CD8-positive, alpha-beta memory T cell (primary cell): ENCODE measurements at places on chromosomes 7 and 10. TPM values are rescaled to one million over a fixed set of nuclear protein-coding genes. Genes with fewer than 3 reads are reported as not detected.

DNA sequence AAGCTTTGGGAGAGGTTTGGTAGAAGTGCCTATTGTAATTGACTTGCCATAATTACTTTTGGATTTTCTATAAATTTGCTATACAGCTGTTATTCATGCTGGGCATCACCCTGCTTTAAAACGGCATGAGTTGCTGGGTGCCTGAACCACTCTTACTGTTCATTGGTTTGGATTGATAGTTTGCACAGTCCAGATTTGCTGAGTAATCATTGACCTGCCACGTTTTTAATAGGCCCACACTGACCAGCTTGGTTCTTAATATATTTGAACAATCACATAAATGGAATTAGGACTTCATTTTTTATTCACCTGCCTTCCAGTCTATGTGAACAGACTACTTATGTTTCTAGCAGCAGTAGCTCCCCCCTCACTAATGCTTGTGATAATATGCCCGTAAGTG lies 630.8 kb downstream of the SDK1 start:
- no peaks in the 10 kb centered on the region for H3K4me1 ChIP-seq
- DNase-seq, result no peak
- H3K27ac ChIP-seq, result no peak overlapping the region
- H3K27me3 ChIP-seq, result no peaks in the 10 kb centered on the region

- H3K36me3 ChIP-seq, result no peaks in the 10 kb centered on the region
- H3K27me3 ChIP-seq, result no peaks in the 10 kb centered on the region
- peak overlapping the region; percentile 35 for H3K4me3 ChIP-seq
- H3K27ac ChIP-seq, result peak overlapping the region; percentile 49
- DNase-seq, result peak; percentile 60
Observed at GRCh38 chr10:80498833-80499741, 38.6 kb upstream of the SH2D4B start.

DNA sequence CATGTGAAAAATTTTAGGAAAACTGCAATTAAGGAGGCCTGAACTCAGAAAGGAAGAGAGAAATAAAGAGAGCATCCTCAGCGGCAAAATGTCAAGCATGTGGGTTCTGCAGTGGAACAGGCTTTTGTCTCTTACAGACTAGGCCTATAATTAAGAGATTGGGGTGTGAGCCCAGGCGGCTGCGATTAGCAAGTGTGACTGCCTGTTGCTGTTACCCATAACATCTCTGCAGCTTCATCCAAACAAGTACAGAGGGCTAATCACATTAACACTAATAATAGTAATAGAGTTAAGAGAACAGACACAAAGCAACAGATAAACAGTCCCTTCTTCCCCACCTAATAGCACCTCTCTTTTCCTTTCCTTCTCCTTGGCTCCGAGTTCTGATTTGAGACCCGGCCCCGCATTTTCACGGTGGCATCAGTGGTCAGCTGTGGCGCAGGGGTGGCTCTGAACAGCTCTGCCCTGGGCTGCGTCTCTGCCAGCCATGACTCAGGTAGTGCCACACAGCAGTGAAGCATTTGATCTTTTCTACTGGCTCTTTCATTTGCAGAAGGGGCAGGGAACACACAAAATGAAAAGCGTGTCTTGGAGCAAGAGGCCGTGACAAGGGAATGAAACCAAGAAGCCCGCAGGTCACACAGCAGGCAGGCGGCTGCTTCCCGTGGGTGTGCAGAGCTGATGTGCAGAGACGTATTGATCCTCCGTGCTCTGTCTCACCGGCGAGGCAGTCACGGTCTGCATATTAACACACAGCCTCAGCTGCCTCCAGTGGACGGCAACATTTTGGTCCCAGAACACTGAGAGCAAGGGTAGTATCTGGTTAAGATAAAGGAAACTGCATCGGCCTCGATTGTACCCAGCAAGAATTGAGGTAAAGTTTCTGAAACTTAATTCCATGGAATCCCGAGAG lies 103.1 kb downstream of the KLF6 start:
- H3K4me3 ChIP-seq, result no peak overlapping the region
- no peak for DNase-seq
- no peaks in the 10 kb centered on the region for H3K4me1 ChIP-seq
- H3K27me3 ChIP-seq, result no peaks in the 10 kb centered on the region
- H3K36me3 ChIP-seq, result no peaks in the 10 kb centered on the region
- H3K27ac ChIP-seq, result no peak overlapping the region

GRCh38 chr7:76165106-76165972 lies 36.4 kb upstream of the SRRM3 start:
- no peak for DNase-seq
- H3K4me3 ChIP-seq, result no peak overlapping the region
- peaks cover 5% of the 10 kb centered on the region for H3K4me1 ChIP-seq
- H3K36me3 ChIP-seq, result no peaks in the 10 kb centered on the region
- H3K27me3 ChIP-seq, result no peaks in the 10 kb centered on the region

GRCh38 chr10:35928748-35929147 lies 286.7 kb upstream of the FZD8 start:
- no peak overlapping the region for H3K27ac ChIP-seq
- H3K4me3 ChIP-seq, result no peak overlapping the region
- no peaks in the 10 kb centered on the region for H3K36me3 ChIP-seq

CD36 gene
- total RNA-seq, result 4.6 TPM

SNCG gene
- not detected for total RNA-seq

FANK1 gene
- total RNA-seq, result 0.66 TPM

GRCh38 chr7:137080516-137081203 lies 212.2 kb downstream of the CHRM2 start:
- H3K36me3 ChIP-seq, result no peaks in the 10 kb centered on the region
- H3K27me3 ChIP-seq, result no peaks in the 10 kb centered on the region
- DNase-seq, result no peak

ASZ1 gene
- not detected for total RNA-seq

DNA sequence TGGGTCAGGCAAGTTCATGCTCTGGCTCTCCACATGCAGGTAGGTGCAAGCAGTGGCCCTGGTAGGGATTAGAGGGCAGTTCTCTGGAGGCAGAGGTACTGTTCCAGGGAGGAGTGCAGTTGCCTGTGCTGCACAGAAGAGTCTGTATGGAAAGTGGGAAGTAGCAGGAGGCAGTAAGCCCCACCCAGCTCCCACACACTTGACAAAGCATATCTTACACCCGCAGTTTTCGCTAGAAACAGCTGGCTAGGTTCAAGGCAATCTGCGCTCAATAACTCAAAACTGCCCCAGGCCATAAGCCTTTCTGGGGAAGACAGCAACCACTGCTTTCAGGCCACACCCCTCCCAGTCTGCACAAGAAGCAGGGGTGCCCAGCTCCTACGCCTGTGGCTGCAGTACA lies 33.1 kb upstream of the ARMC3 start:
- no peaks in the 10 kb centered on the region for H3K27me3 ChIP-seq
- H3K4me1 ChIP-seq, result no peaks in the 10 kb centered on the region
- DNase-seq, result no peak
- H3K4me3 ChIP-seq, result no peak overlapping the region
- H3K27ac ChIP-seq, result no peak overlapping the region

- H3K36me3 ChIP-seq, result no peaks in the 10 kb centered on the region
- DNase-seq, result no peak
- no peaks in the 10 kb centered on the region for H3K27me3 ChIP-seq
- no peak overlapping the region for H3K27ac ChIP-seq
- H3K4me3 ChIP-seq, result no peak overlapping the region
- H3K4me1 ChIP-seq, result no peaks in the 10 kb centered on the region
Observed at GRCh38 chr10:71658467-71658745, 61.2 kb downstream of the C10orf105 start.

GRCh38 chr7:79507131-79507530 lies 53.7 kb upstream of the MAGI2 start:
- no peaks in the 10 kb centered on the region for H3K36me3 ChIP-seq
- H3K27ac ChIP-seq, result no peak overlapping the region
- no peak overlapping the region for H3K4me3 ChIP-seq
- H3K4me1 ChIP-seq, result no peaks in the 10 kb centered on the region
- no peak for DNase-seq
- no peaks in the 10 kb centered on the region for H3K27me3 ChIP-seq

- DNase-seq, result no peak
- peaks cover 12% of the 10 kb centered on the region for H3K36me3 ChIP-seq
- H3K4me1 ChIP-seq, result peaks cover 12% of the 10 kb centered on the region
Observed at GRCh38 chr7:77239471-77239870, 39.9 kb upstream of the FGL2 start.

DNA sequence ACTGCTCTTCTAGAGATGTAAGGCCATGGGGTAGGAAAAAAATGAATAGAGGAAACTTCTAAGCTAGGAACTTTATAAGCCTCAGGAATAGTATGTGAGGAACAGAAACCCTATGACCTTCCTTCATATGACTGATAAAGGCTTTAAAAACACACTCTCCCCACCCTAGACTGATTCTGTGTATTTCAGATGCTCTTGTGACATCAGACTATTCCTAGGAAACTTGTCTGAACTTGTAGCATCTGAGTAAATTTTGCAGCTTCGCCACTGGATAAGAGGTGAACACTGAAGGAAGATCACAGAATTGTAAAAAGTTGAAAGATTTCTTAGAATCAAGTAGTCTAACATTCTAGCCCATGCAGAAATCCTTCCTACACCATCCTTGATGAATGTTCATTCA lies 31.0 kb upstream of the CBLL1 start:
- no peak overlapping the region for H3K27ac ChIP-seq
- H3K36me3 ChIP-seq, result no peaks in the 10 kb centered on the region
- DNase-seq, result no peak

SLC18A3 gene
- total RNA-seq, result not detected

ELN gene
- total RNA-seq, result not detected

DNA sequence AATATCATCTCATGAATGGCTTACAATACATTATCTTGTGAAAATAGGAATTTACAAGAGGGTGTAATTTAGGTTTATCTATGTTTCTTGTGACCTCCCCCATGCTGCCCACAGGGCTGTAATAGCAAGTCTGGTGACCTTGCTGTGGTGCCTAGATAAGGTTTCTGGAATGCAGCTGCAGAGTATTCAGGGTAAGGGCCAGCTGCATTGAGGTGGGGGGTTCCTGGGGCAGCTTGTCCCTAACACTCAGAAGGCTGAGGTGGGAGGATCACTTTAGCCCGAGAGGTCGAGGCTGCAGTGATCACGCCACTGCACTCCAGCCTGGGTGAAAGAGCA lies 5.3 kb upstream of the DHTKD1 start:
- no peak overlapping the region for H3K27ac ChIP-seq
- DNase-seq, result no peak
- no peaks in the 10 kb centered on the region for H3K36me3 ChIP-seq
- H3K27me3 ChIP-seq, result no peaks in the 10 kb centered on the region
- no peaks in the 10 kb centered on the region for H3K4me1 ChIP-seq

ZSWIM8 gene
- total RNA-seq, result 54.3 TPM

DNA sequence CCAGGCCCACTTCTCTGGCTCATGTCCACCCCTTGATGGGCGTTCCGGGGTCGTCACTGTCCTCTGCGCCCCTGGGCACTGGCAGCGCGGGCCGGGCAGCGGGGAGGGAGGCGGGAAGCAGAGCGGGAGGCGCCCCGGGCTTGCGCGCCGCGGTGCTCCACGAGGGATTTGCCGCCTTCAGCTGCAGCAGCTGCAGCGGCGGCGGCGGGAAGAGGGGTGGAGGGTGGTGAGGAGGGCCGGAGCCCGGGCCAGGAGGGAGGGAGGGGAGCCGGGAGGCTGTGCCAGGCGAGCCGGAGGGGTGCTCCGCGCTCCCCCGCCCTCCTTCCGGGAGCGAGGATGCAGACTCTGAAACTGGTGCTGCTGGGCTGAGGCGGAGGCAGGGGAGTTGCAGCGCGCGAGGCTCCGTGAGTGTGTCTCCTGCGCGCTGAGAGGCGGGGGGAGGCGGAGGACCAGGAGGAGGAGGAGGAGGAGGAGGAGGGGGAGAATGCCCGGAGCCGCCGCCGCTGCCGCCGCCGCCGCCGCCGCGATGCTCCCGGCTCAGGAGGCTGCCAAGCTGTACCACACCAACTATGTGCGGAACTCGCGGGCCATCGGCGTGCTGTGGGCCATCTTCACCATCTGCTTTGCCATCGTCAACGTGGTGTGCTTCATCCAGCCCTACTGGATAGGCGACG lies at the start of gene LHFPL3:
LHFPL3 (plus strand) TSS at position 308 of the 674 bp plus-strand sequence.
- H3K4me1 ChIP-seq, result no peaks in the 10 kb centered on the region
- peaks cover 3% of the 10 kb centered on the region for H3K27me3 ChIP-seq
- no peaks in the 10 kb centered on the region for H3K36me3 ChIP-seq
- no peak within 1 kb of the TSS for H3K27ac ChIP-seq
- DNase-seq, result no peak

CALML5 gene
- not detected for total RNA-seq

ST8SIA6 gene
- total RNA-seq, result not detected

GRCh38 chr7:143884969-143885559 lies 16.9 kb downstream of the TCAF1 start:
- H3K27ac ChIP-seq, result no peak overlapping the region
- H3K36me3 ChIP-seq, result no peaks in the 10 kb centered on the region
- peaks cover 5% of the 10 kb centered on the region for H3K27me3 ChIP-seq
- no peaks in the 10 kb centered on the region for H3K4me1 ChIP-seq
- DNase-seq, result no peak
- no peak overlapping the region for H3K4me3 ChIP-seq

FEZF1 gene
- not detected for total RNA-seq

TRPV5 gene
- not detected for total RNA-seq

DNAJB6 gene
- total RNA-seq, result 124 TPM

BZW2 gene
- 136 TPM for total RNA-seq

GRCh38 chr10:4372601-4373000 lies 453.4 kb upstream of the AKR1E2 start:
- no peaks in the 10 kb centered on the region for H3K36me3 ChIP-seq
- DNase-seq, result no peak
- no peak overlapping the region for H3K27ac ChIP-seq
- H3K4me3 ChIP-seq, result no peak overlapping the region
- H3K4me1 ChIP-seq, result no peaks in the 10 kb centered on the region

DNA sequence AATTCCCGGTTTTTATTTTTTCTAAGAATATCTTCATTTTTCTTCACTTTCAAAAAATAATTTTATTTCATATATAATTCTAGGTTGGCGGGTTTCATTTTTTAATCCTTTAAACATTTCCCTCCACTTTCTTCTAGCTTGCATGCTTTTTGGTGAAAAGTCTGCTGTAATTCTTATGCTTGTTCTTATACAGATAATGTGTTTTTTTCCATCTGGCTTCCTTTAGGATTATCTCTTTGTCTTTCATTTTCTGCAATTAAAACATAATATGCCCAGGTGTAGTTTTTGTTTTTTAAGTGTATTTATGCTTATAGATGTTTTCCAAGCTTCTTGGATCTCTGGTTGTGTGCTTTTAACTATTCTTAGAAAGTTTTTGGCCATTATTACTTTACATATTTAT lies 341.3 kb upstream of the SEMA3C start:
- H3K36me3 ChIP-seq, result no peaks in the 10 kb centered on the region
- no peak for DNase-seq
- no peak overlapping the region for H3K27ac ChIP-seq
- H3K27me3 ChIP-seq, result no peaks in the 10 kb centered on the region

DNA sequence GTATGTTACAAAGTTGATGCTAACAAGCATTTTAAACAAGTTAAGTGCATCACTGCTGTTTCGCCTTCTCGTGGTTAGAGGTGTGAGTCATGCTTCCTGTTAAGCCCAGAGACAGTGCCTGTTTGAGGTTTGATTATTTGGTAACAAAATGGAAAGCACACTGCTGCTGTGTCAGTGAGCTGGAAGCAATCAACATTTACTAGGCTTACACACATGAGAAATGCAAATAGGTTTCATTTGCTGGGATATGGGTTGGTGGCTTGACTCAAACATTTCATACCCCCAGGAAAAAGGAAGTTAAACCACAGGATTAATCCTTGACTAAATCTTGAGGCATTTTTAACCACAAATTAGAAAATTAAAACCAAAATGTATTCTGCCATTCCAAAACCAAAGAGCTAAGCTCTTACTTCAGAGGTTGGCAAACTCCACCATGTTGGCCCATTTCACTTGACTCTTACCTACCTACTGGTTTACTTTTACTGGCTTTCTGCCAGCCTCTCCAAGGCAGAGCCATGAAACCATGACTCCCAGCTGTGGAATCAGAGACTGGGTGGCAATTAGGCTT lies 139.2 kb downstream of the ETV1 start:
- H3K36me3 ChIP-seq, result no peaks in the 10 kb centered on the region
- peak overlapping the region; percentile 36 for H3K27ac ChIP-seq
- no peaks in the 10 kb centered on the region for H3K27me3 ChIP-seq
- no peak overlapping the region for H3K4me3 ChIP-seq
- DNase-seq, result peak; percentile 49
